Cardiac ventricle fibroblast (primary cell): ENCODE measurements at places on chromosomes 5 and 9. TPM values are rescaled to one million over a fixed set of nuclear protein-coding genes. Genes with fewer than 3 reads are reported as not detected.

The PARP8 gene
- 6.1 and 6.3 TPM in 2 replicates for total RNA-seq

The ZNF346 gene
- 9.1 and 10.9 TPM in 2 replicates for total RNA-seq

The GIN1 gene
- 2.4 and 5.7 TPM in 2 replicates for total RNA-seq

The SV2C gene
- total RNA-seq, result not detected in 2 replicates

The GFI1B gene
- total RNA-seq, result not detected in 2 replicates

The WNT8A gene
- total RNA-seq, result not detected in 2 replicates

The SEMA5A gene
- 17.5 and 17.8 TPM in 2 replicates for total RNA-seq

The ABL1 gene
- 75.1 and 81.1 TPM in 2 replicates for total RNA-seq

The FABP6 gene
- total RNA-seq, result not detected in 2 replicates

The DRD1 gene
- total RNA-seq, result not detected in 2 replicates

The RBM27 gene
- total RNA-seq, result 11.1 and 13.4 TPM in 2 replicates

The TOR4A gene
- total RNA-seq, result 4.0 and 5.3 TPM in 2 replicates

The LECT2 gene
- not detected in 2 replicates for total RNA-seq

The SLC36A3 gene
- total RNA-seq, result not detected in 2 replicates

The SLC6A18 gene
- total RNA-seq, result not detected in 2 replicates

The LRRC26 gene
- not detected in 2 replicates for total RNA-seq

The IRX2 gene
- 0.25 and 0.44 TPM in 2 replicates for total RNA-seq

The MGAT1 gene
- 134 and 151 TPM in 2 replicates for total RNA-seq

The ACTBL2 gene
- not detected in 2 replicates for total RNA-seq

The ANKRD33B gene
- 2.2 TPM in 2 replicates for total RNA-seq

The PTGDS gene
- total RNA-seq, result 211 and 233 TPM in 2 replicates
